ENCODE measurements at places on chromosomes 5 and 9.

- DNase-seq, result no peak
These were observed 7.2 kb downstream of the FREM1 start for GRCh38 chr9:14903040-14903439.

GRCh38 chr5:179180061-179180610, 120.0 kb downstream of the ZNF354C start:
- no peak for DNase-seq

- no peak for DNase-seq
These were observed 36.4 kb upstream of the TBC1D2 start for GRCh38 chr9:98291820-98292219.

- DNase-seq, result no peak
These were observed 67.9 kb downstream of the ADAMTS6 start for GRCh38 chr5:65413822-65414221.

DNA sequence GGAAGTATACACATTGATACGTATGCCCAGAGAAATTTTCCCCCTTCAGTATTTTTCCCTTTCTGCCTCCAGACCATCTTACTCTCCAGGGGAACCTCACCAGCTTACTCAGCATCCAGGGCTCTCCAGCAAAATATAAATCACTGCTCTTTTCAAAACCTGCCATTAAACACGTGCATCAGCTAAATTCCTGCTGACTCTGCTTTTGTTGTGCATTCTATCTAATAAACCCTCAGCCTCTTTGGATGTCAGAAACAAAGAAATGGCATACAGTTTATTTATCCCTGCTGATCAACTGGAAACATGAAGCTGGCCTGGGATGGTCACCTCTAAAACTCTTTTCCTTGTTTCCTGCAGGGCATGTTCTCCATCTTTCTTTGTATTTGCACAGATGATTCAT, 126.8 kb downstream of the TRPM3 start:
- DNase-seq, result no peak

DNA sequence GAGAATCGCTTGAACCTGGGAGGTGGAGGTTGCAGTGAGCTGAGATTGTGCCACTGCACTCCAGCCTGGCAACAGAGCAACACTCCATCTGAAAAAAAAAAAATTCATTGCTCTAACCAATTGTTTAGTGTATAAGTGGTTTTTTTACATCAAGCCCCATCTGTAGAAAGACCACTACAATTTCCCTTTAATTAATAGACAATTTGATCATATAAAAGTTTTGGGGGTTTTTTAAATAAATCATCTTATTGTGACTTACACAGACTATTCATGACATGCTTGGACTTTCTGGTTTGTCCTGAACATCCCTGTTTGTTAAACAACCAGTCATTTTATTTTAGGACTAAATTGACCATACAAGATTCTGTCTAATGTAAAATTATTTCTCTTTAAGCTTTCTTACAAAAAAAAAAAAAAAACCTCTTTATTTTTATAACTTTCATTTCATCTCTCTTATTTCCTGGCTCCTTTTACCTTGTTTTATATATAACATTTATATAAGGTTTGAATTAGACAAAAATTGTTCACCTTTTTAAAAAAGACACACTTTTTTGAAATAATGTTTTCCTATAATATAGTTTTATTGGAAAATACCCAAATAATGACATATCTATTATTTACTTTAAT, 9.8 kb upstream of the FANCC start:
- DNase-seq, result no peak

DNA sequence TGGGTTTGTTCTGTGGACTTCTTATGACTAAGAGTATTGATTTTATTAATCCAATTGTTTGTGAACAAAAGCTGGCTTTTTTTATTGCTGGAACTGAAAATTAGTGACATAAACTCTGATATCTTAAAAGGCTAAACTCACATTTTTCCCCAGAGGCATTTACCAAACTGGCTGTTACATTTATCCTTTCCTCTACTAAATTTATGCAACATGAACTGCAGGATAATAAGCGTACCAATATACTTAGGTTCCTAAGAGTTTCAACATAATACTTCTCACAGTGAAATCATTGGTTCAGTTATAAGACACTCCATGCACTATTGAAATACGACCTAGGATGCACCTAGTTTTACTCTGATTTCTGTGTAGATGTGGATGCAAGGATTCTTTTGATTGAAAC, 560.8 kb upstream of the WWC1 start:
- DNase-seq, result no peak

DNA sequence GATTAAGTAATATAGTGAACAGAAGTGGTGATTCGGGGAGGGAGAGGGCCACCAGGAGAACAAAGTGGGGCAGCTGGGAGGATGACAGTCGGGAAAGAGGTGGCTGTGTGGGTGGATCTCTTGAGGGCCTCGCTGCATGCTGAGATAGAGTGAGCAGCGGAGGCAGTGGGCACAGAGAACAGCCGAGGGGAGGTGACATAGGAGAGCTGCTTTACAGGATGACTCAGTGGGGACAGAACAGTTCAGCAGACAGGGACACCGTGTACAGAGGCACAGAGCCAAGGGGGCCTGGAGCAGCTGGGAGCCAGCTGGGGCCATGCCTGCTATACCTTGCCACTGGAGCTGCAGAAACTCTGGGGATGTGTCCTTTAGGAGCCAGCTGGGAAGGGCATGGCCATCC, 273.9 kb downstream of the GADD45G start:
- DNase-seq, result peak; percentile 70

DNA sequence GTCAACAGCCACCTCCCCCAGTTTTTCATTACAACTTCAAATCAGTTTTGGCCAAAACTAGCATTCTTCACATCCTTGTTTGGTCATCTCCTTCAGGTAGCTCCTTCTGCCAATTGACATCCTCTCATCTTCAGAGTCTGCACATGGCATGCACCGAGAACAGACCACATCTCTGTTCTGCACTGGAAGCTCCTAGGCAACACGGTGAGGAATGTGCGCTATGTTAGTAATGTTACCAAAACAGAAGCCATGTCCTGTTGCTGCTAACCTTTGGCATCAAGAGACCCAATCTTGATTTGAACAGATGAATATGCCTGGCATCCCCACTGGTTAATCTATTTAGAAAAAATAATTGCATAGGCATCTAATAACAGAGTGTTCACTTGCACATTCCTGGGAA, 5.1 kb upstream of the HK3 start:
- DNase-seq, result no peak

DNA sequence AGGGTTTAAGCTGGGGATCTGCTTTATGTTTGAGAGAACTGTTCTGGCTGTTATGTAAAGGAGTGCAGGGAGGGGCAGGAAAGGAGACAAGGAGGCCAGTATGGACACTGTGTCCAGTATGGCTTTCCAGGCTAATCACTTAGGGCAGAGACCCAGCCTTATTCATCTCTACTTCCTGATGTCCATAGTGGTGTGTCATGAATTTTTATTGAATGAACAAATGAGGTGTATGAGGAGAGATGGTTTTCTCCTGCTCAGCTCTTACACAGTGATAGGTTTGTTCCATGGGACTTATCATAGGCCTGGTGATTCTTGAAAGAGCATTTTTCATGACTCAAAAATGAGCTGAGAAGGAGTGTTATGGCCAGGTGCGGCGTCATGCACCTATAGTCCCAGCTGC, 20.5 kb upstream of the FGFR4 start:
- no peak for DNase-seq

- no peak for DNase-seq
These were observed 75.2 kb upstream of the FREM1 start for GRCh38 chr9:14985419-14985818.

GRCh38 chr9:3281399-3281798, 244.4 kb downstream of the RFX3 start:
- DNase-seq, result no peak

DNA sequence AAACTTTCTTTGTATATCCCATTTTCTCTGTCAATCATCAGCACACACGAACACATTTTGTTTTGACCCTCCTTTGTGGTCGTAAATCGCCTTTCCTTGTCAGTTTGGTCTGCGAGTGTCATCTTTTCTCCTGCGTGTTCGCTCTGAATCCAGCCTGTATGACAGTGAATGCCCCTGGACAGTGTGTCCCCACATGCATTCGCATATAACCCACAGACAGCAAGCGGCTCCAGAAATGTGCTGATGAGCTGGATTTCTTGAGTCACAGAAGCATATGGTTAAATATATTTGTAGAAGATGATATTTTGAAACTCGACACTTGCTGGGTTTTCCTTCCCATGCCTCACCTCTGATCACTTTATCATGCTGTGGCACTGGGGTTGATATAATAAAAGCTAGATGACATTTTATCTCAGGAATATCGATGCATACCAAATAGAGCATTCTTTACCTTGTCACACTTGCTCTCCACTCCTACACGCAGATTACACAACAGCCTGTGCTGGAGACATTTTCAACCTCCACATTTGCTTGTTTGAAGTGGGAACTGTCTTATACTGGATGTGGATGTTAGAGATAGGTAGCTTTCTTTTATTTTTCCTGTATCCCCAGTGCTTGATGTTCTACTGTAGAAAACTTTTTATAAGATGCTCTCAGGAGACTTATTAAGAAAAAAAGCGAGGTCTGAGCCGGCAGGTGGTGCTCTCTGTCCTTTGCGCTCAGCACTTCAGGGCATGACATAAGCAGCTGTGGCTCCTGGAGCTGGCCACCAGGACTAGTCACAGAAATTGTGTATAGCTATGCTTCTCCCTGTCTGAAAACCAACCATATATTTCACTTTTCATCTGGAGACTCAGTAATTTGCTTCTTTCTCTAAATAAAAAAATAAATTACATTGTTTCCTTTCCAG, 215.1 kb downstream of the SH3GL2 start:
- DNase-seq, result no peak

- DNase-seq, result no peak
These were observed 4.9 kb downstream of the GMCL2 start for GRCh38 chr5:178182158-178182876.

DNA sequence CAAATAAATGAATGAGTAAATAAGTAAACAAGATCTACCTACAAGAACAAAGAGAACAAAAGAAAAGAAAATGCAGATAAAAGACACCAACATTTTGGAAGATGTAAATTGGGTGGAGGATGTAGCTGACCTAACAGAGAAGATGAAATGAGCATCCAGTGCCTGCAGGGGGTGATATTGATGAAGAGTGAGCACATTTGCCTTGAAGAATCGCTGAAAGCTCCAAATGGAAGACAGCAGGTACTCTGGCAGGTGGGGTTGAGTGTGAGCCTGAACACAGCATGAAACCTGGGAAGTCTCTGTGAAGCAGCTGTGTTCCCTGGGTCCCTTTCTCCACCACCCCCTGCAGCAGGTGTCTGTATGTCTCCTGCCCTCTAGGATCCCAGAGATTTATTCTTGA, 125.6 kb downstream of the NXNL2 start:
- no peak for DNase-seq

- DNase-seq, result no peak
These were observed 20.0 kb upstream of the RGMB start for GRCh38 chr5:98753507-98753906.

- no peak for DNase-seq
These were observed 45.7 kb downstream of the NSUN2 start for GRCh38 chr5:6587171-6587570.

GRCh38 chr5:177507596-177508220, 1.9 kb downstream of the DOK3 start:
- no peak for DNase-seq

DNA sequence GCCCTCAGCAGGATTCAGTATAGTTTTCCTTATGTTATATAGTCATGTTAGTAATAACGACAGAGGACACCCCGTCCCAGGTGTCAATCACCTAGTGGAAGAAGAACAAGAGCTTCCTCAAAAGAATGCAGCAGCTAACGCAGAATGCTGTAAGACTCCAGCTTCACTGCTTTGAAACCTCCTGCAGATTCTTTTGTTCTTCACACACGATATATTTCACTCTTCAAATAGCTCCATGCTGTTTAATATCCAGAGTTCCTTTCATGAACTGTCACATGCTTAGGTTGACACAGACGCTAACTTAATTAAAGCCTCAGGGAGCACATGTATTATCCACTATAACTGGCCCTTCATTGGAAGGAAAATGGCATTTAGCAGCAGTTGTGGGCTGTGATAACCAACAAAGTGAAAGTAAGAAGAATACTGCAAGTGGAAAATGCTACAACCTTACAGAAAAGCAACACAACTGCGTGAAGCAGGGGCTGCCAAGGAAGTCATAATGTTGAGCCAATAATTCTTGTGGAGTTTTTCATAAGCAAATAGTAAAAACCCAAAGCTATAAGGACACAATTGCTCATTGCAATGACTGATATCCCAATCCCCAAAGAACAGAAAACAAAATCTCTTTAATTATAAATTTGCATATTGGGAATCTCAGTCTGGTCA, 387.5 kb downstream of the PLK2 start:
- no peak for DNase-seq

DNA sequence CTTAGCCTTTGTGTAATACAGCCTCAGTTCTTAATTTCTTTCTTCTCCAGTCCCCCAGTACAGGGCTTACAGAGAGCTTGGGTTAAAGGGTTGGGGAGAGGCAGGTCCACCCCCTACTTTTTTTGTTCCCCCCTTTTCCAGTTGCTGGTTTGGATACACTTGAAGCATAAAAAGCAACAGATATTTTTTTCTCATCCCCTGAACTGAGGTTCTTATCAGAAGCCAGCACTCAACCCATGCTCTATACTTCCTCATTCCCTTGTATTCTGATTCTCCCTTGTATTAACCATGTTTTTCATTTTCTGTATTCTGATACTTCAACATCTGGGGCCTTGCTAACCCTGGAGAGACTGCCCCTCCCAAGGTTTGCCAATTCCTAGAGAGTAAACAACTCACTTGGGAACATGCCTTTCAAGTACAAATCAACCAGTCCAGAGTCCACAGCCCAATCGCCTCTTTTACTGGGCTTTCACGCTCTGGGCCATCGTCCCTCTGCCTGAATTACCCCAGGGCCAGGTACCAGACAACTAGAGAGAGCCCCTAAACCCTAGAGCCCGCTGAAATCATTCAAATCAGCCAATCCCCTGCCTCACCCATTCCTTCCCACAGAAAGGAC, 333.4 kb upstream of the PUM3 start:
- DNase-seq, result no peak

DNA sequence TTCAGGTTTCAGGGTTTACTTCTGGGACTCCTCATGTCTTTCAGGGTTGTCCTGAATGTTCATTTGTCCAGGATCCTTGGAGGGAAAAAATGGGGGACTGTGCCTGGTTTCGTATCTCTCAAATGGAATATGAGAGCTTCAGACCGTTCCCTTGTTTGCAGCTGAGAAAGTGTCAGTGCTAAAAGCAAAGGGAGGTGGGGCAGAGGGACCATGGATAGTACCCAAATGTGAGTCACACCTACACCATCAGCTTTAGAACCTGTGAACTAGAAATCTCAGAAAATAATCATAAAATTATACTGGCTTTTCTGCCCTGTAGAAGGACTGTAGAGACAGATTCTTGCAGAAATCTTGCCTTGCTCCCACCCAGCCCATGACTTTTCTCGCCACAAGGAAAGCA, 84.3 kb upstream of the TAF11L2 start:
- no peak for DNase-seq

GRCh38 chr5:148856424-148856823, 30.0 kb downstream of the ADRB2 start:
- no peak for DNase-seq

GRCh38 chr9:87088192-87088591, 140.9 kb upstream of the GAS1 start:
- DNase-seq, result no peak

DNA sequence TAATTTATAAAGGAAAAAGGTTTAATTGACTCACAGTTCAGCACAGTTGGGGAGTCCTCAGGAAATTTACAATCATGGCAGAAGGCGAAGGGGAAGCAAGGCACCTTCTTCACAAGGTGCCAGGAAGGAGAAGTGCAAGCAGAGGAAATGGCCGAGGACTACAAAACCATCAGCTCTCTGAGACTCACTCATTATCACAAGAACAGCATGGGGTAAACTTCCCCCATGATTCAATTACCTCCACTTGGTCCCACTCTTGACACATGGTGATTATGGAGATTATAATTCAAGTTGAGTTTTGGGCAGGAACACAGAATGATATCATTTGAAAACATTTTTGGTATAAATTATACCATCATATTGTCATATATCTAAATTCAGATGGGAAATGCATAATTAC, 934.7 kb downstream of the CDH12 start:
- DNase-seq, result no peak
